ENCODE measurements at places on chromosomes 11 and 22.

DNA sequence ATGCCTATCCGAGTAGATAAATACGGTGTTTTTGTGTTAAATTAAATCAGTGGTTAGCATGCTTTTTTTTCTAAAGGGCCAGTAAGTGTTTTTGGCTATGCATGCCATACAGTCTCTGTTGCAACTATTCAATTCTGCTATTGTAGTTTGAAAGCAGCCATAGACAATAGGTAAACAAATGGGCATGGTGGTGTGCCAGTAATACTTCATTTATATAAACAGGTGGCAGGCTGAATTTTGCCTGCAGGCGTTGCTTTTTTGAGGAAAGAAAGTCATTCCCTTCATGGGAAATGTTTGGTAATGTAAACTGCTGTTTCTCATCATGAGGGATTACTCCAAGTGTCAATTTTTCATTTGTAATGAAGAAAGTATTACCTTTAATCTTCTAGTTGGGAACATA is 106.5 kb downstream of the TMEM135 start:
- DNase-seq, result no peak

DNA sequence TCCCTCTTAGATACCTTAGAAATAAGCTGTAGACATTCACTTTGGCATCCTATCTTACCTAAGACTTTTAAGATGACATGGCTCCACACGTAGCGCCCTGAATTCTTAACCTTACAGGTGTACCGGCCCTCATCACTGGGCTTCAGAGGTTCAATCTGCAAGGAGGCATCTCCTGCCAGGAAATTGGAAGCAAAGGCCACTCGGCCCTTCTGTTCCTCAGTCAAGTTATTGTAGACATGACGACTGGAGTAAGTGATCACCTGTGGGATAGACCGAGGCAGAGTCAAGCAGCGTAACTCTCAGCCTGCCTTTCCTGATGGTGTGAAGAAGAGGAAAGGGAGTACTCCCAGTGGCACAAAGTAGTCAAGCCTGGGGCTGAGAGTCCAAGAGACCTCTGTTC is 22.5 kb upstream of the HSPA8 start:
- no peak for DNase-seq

- no peak for DNase-seq
Measured at GRCh38 chr22:32776397-32776796, 25.1 kb upstream of the TIMP3 start.

DNA sequence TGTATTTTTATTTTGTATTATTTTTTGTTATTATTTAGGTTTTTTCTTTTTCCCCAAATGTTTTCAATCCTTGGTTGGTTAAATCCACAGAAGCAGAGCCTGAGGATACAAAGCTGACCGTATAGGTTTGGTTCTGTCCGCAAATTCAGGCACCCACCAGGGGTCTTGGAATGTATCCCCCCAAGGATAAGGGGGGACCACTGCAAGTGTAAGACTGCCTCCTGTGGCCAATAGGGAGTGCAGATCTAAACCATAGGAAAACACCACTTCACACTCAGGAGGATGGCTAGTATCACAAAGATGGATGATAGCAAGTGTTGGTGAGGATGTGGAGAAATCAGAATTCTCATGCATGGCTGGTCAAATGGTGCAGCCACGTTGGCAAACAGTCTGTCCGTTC is 20.0 kb downstream of the CPT1A start:
- no peak for DNase-seq

DNA sequence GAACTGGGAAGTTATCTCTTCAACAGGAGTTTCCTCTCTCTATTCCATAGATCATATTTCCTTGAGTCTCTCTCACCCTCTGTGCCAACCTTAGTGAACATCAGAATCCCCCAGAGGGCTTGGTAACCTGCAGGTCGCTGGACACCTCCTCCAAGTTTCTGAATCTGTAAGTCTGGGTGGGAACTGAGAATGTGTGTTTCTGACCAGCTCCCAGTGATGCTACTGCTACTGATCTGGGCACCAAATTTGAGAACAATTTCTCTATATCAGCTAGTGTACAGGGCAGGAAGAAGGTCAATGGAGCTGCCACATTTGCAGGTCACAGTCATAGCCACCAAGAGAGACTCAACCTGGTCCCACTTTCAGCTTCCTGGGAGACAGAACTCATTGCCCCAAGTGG is 62.9 kb downstream of the RCN1 start:
- DNase-seq, result no peak

- DNase-seq, result no peak
Measured at GRCh38 chr11:133676265-133676664, 144.0 kb upstream of the OPCML start.

DNA sequence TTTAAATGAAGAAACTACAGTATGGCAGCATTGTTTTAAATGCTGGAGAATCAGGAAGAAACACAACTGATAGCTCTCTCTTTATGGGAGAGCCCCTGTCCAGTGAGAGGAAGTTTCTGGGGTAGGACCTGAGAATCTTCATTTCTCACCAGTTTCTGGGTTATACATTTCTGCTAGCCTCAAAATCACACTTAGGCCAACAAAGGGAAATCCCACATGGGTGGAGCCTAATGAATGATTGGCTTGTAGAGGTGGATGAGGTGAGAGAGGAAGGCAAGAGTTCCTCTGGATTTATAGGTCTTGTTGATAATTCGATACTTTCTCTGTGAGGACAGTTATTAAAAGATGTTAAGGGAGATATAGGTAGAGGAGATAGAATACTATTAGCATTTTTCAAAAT is 1397.3 kb upstream of the TENM4 start:
- DNase-seq, result no peak

- DNase-seq, result no peak
Measured at GRCh38 chr22:42946546-42947198, 68.3 kb downstream of the PACSIN2 start.

- no peak for DNase-seq
Measured at GRCh38 chr11:12845739-12846358, 163.3 kb upstream of the RASSF10 start.

DNA sequence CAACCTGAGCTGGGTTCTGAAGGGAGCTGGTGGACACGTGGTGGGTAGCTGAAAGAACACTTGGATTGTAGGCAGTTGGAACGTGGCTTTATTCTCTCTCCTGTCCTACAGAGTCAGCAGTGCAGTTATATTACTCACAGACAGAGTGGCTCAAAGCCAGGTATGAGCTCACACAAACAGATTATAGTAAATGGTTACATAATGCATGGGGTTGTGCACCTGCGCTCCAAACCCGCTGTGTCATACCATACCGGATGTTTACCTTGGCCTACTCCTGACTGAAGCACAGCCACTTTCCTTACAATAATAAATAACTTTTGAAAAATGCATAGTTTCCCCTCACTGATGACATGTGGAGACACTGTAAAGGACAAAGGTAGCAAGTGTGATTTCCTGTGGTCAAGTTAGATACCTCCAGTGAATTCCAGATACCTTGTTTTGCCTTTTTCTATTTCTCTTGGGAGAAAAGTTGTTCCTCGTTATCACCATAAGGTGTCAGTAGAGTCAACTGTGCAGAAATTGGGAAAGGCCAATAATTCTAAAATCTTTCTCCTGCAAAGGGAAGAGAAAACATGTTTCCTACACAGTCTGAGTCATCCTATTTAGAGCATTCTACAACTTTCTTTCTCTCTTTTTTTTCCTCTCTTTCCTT is 13.5 kb downstream of the MS4A6A start:
- DNase-seq, result no peak

- DNase-seq, result no peak
Measured at GRCh38 chr22:43540529-43540923, 128.7 kb downstream of the MPPED1 start.

- DNase-seq, result no peak
Measured at GRCh38 chr11:133240908-133241655, 291.2 kb downstream of the OPCML start.

DNA sequence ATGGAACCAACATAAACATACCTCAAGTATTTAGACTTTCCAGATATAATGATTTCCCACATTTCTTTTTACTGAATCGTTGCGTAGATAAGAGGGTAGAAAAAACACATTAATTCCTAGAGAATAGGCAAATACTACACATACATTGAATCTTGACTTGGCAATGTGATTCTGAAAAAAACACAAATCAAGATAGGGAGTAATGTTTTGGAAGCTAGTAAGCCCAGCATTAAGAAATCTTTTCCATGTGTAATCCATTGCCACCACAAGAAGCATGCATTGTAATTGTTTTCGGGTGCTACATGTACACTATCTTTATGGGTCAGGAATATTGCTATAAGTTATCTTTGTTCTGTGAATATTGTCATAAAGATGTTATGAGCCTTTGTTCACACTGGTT is 269.8 kb upstream of the PDGFD start:
- DNase-seq, result no peak

DNA sequence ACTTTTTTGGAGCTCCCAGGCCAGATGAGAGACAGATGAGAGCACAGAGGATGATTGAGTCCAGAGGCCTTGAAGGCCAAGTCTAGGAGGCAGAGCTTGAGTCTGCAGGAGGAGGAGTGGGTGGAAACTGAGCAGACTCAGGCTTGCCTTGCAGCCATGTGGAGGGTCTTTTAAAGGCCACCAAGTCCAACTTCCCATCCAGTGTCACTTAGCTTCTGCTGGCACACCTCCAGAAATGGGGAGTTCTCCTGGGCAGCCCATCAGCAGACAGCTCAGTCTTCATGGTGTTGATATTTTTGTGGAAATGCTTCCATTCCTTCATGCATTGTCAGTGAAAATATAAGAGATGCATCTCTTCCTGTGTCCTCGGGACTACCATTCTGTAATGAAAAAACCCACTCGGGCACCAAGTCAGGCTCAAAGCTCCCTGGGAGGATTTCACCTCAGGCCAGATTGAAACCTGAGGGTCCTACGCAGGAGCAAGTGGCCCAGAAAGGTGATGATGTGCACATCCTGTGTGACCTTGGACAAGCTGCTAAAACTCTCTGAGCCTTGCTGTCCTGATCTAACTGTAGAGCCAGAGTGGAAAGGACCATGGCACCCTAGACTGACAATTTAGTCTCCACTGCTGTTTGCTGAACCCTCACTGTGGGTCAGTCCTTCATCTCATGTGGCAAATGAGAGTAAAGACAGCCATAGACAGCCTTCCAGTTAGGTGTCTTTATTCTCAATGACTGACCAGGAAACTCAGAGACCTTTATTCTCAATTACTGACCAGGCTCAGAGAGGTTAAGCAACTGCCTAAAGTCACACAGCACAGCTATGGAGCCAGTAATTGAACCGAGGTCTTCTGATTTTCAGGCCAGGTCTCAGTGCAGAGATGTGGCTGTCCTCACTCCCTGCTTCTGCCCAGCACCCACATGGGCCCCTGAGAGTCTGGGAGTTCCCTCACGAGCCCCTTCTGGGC is 2.9 kb upstream of the LRRC32 start:
- no peak for DNase-seq

GRCh38 chr22:39534591-39535356 is 2.2 kb upstream of the RPS19BP1 start:
- no peak for DNase-seq

GRCh38 chr11:131190446-131190845 is 180.0 kb upstream of the NTM start:
- no peak for DNase-seq

GRCh38 chr11:8035200-8035855 is 45.7 kb upstream of the TUB start:
- DNase-seq, result no peak

DNA sequence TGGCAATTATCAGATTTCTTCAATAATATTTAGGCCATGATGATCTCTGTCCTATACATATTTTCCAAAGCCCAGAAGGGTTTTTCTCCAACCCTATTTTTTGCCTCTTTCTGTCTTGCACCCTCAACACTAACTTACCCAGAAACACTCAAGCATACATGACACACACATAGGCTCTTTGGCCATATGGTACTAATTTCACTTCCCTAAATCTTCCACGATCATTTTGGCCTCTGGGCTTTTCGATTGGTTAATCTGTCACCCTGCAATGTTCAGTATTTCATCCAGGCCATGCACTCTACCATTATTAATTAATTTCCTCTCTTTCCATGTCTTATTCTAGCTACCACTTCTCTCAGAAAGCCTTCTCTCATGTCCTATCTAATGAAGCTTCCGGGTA is 59.8 kb downstream of the LUZP2 start:
- no peak for DNase-seq

GRCh38 chr11:8839306-8839956 is 71.6 kb upstream of the AKIP1 start:
- DNase-seq, result no peak

DNA sequence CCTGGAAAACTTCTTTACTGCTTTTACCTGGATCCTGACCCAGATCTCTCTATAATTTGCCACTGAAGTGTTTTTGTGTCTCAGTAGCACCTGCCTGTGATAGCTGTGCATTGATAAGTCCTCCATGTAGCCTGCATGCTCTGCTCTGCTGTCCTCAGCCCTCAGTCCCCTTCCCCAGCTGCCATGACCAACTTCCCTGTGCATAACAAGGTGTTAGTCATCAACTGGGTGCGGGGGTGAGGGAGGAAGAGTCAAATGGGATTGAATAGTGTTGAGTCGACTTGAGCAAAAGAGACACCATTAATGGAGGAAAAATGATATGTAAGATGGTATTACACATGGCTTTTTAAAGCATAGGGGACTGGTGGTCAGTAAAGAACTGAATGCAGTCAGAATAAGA is 92.2 kb upstream of the PLET1 start:
- DNase-seq, result no peak

GRCh38 chr11:113728814-113729213 is 22.7 kb upstream of the TMPRSS5 start:
- DNase-seq, result no peak

GRCh38 chr11:130561441-130561881 is 113.0 kb downstream of the ADAMTS15 start:
- no peak for DNase-seq

- DNase-seq, result no peak
Measured at GRCh38 chr11:63448646-63449045, 42.3 kb downstream of the PLAAT5 start.

DNA sequence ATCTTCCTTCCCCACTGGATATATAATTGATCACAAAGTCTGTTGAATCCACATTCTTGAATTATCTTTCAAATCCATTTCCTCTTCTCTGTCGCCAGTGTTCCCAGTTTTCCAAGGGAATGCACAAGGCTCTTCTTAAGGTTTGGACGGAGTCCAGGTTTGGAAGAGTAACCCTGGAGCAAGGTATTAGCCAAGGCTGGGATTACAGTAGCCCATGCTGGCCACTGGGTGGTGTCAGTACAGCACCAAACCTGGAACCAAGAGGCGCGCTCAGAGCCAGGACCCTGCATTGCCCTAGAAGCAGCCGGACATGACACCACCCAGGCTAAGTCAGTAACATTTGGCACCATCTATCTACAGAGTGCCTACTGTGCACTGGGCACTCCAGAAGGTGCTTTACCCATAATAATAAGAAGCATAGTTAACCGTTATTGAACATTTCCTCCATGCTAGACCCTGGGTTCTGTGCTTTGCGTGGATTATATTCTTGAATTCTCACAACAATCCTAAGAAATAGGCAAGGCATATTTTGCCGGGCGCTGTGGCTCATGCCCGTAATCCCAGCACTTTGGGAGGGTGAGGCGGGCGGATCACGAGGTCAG is 48.0 kb upstream of the CLPB start:
- no peak for DNase-seq

DNA sequence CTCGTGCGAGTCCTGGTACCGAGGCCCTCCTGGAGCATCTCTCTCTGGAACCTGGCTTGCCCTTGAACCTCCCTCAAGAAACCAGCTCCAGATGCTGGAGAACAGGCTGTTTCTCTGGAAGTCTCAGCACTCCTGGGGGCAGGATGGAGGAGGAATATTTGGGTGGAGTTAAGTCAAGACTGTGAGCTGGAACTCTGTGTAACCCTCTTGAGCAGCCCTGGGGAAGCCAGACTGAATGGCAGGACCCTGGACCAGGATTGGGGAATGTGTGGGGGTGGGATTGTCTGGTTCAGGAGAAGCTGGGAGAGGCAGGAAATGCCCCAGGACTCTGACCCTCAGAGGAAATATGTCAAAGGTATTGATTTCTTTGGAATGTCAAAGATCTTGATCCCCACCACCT is 7.7 kb downstream of the CREB3L1 start:
- no peak for DNase-seq
